ENCODE measurements at places on chromosomes 7 and 10. TPM values are rescaled to one million over a fixed set of nuclear protein-coding genes. Genes with fewer than 3 reads are reported as not detected.

The SYCE1 gene
- total RNA-seq, result 1.8 TPM

DNA sequence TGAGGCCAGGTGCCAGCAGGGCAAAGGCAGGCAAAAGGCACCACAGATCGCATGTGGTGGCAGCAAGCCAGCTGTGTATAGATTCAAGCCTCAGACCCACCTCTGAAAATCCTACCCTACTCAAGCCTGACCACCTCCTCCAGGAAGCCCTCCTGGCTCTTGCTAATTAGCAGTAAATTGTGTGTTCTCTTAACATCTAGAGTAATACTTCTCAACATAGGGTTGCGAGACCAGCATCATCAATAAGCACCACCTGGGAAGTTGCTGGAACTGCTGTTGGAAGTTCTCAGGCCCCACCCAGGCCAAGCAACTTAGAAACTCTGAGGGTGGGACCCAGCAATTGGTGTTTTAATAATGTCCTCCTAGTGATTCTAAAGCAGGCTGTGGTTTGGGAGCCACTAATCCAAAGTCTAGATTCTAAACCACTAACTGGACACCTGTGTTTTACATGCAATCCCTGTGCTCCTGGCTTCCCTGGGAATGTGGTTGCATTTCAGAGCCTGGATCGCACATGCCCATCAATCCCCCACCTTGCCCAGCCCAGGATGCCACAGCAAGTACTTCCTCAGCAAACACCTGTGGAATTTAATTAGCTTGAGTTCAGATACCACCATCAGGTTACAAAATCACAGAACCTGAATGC, 46.2 kb downstream of the KCNMA1 start:
- DNase-seq, result no peak

The SORBS1 gene
- 359 TPM for total RNA-seq

GRCh38 chr10:34996843-34997242, 93.3 kb downstream of the CUL2 start:
- no peak for DNase-seq

GRCh38 chr7:105268511-105269392, 120.0 kb downstream of the SRPK2 start:
- DNase-seq, result no peak

DNA sequence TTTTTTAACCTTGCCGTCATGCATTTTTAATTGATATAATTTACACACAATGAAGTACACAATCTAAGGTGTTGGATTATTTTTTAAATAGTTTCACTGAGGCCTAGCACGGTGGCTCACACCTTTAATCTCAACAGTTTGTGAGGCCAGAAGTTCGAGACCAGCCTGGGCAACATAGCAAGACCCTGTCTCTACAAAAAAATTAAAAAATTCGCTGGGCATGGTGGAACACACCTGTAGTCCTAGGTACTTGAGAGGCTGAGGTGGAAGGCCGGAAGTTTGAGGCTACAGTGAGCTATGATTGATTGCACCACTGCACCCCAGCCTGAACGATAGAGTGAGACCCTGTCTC, 92.8 kb upstream of the OIT3 start:
- no peak for DNase-seq

GRCh38 chr7:131904760-131905327, 348.4 kb upstream of the PODXL start:
- DNase-seq, result no peak

- no peak for DNase-seq
These were observed 253.2 kb upstream of the ZNF32 start for GRCh38 chr10:43901744-43902504.

All from esophagus squamous epithelium (tissue), 5 donors.